SJCRH30 (cell line): ENCODE measurements at places on chromosomes 2 and 18. TPM values are rescaled to one million over a fixed set of nuclear protein-coding genes. Genes with fewer than 3 reads are reported as not detected.
A peak's percentile ranks its signal among the peaks of the same experiment; 100 is the strongest.

- DNase-seq: no peak
These were observed 299.3 kb downstream of the OSR1 start for GRCh38 chr2:19059076-19059475.

Gene CRYGD
- total RNA-seq: not detected in 2 replicates

Gene SOWAHC
- 7.0 and 7.8 TPM in 2 replicates for total RNA-seq

DNA sequence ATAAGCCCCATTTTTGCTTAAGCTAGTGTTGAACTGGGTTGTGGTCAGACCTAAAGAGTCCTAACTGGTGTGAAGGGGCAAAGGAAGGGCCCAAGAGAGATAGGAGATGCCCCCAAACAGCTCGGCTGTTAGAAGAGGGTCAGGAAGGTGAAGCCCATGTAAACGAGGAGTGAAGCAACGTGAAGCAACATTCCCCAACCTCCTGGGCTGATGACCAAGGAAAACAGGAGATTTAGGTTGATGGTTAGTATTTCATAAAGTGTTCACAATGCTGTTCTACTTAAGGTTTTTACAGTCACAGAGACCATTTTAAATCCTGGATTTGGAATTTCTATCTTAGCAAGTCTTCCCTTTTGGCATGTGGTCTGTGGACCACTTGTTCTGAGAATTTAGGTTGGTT lies 144.0 kb upstream of the SERPINE2 start:
- DNase-seq: no peak

DNA sequence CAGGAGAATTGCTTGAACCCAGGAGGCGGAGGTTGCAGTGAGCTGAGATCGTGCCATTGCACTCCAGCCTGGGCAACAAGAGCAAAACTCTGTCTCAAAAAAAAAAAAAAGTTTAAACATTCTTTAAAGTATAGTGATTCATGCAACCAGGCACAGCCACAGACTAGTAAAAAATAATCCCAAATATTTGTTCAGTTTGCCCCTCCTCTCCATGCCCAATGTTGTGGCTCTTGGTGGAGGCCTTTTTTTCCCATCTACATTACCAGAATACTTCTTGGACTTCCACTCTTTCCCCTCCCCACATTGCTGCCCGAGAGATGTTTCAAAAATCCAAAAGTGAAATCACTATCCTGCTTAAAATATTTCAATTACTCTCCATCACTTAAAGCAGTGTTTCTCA lies 5.1 kb upstream of the MALT1 start:
- DNase-seq: no peak

DNA sequence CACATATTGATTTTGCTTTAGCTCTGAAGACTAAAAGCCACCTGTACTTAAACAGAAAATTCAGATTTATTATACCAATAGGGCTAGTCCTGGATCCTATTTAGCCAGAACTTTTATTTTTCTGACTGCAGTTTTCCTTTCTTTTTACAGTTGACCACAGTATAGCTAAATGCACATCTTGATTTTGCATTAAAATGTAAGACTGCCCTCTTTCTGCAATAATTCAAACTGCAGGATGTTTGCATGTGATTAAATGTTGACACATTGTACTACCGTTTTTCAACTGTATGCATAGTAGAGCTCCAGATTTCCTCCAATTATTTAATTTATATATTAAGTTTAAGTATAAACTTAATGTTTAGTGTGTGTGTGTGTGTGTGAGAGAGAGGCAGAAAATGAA lies 1262.9 kb downstream of the SUCLG1 start:
- no peak for DNase-seq

- DNase-seq: no peak
These were observed 102.5 kb downstream of the FMNL2 start for GRCh38 chr2:152437276-152438108.

Gene SGO2
- 43.9 and 50.3 TPM in 2 replicates for total RNA-seq

DNA sequence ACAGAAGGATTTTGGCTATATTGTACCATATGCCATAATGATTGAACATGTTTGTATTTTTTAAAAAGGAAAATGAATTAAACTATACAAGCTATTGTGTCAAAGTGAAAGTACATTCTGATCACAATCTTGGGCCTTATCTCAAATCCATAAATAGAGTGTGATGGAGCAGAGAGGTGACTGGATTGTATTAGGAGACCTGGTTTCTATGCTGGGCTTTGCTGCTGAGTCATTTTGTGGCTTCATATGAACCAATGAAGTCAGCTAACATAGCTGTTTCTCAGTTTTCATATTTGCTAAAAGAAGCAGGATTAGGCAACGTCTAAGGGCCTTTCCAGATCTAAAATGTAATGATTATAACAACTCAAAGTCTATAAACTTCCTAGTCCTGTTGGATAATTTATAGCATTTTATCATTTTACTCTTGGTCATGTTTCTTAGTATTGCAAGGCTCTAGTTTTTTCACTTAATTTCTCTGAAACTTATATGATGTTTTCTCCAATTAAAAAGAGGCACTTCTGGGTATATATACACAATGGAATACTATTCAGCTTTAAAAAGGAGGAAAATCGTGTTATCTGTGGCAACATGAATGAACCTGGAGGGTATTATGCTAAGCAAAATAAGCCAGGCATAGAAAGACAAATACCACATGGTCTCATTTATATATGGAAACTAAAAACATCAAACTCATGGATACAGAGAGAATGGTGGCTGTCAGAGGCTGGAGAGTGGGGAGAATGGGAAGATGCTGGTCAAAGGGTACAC lies 112.3 kb downstream of the MEP1B start:
- no peak for DNase-seq

Gene C2orf49
- total RNA-seq: 19.6 and 21.6 TPM in 2 replicates

DNA sequence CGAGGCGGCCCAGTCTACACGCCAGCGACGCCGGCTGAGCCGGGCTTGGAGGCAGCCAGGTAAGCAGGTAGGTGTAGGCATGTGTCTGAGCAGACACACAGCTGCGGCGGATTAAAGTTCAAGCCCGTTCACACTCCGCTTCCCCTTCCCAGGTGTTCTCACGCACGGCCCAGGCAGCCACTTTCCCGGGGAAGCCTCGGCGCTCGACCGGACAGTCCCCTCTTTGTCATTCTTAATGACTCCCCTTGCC lies 367 bp downstream of the TGFA start:
- no peak for DNase-seq

- DNase-seq: no peak
These were observed 39.1 kb downstream of the PCARE start for GRCh38 chr2:29035016-29035745.

- DNase-seq: peak; percentile 49
These were observed 52.7 kb upstream of the MAPK4 start for GRCh38 chr18:50507120-50507590.

Gene LYG2
- total RNA-seq: 0.30 and 0.36 TPM in 2 replicates

GRCh38 chr2:148913492-148913891 lies 38.5 kb downstream of the KIF5C start:
- DNase-seq: no peak

- DNase-seq: no peak
These were observed 148.5 kb downstream of the TMEM200C start for GRCh38 chr18:5746844-5747243.

GRCh38 chr18:63105636-63106316 lies 213.8 kb downstream of the BCL2 start:
- DNase-seq: no peak

Gene RAX
- total RNA-seq: not detected in 2 replicates

GRCh38 chr2:169933124-169933711 lies 106.0 kb downstream of the UBR3 start:
- DNase-seq: no peak

- DNase-seq: no peak
These were observed 183.2 kb upstream of the ITGA4 start for GRCh38 chr2:181273986-181274385.

Gene IL1RL1
- not detected in 2 replicates for total RNA-seq

Gene CFAP221
- total RNA-seq: not detected in 2 replicates

DNA sequence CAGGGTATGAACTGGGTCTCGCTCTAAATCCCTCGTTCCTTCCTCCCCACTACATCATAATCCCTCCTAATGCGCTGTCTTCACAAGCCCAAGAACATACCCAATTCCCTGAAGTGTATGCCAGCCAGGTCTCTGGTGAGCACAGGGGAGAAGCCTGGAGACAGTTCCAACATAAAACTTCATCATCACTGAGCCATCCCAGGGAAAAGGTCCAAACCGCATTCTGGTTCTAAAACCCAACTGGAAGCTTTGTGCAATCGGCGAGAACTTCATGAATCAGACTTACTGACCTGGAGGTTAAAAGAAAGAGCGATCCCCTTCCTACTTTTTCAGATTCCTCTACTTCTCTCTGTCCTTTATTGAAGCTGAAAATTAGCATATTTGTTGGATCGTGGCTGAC lies 132.7 kb downstream of the ALPK2 start:
- DNase-seq: no peak

Gene CHRNG
- total RNA-seq: 25.2 and 36.6 TPM in 2 replicates

GRCh38 chr2:101064868-101065549 lies 62.9 kb downstream of the RPL31 start:
- DNase-seq: peak; percentile 82

Gene CHST10
- 20.0 and 27.4 TPM in 2 replicates for total RNA-seq

Gene CNDP1
- total RNA-seq: not detected in 2 replicates

GRCh38 chr2:71463342-71463654 lies 9.9 kb downstream of the DYSF start:
- DNase-seq: peak; percentile 43

Gene KLHL29
- total RNA-seq: 30.8 and 34.1 TPM in 2 replicates

GRCh38 chr2:7627583-7627982 lies 710.4 kb downstream of the RNF144A start:
- DNase-seq: no peak

Gene CROCC2
- total RNA-seq: 0.15 and 0.26 TPM in 2 replicates
